ENCODE measurements at places on chromosomes 3 and 15.

DNA sequence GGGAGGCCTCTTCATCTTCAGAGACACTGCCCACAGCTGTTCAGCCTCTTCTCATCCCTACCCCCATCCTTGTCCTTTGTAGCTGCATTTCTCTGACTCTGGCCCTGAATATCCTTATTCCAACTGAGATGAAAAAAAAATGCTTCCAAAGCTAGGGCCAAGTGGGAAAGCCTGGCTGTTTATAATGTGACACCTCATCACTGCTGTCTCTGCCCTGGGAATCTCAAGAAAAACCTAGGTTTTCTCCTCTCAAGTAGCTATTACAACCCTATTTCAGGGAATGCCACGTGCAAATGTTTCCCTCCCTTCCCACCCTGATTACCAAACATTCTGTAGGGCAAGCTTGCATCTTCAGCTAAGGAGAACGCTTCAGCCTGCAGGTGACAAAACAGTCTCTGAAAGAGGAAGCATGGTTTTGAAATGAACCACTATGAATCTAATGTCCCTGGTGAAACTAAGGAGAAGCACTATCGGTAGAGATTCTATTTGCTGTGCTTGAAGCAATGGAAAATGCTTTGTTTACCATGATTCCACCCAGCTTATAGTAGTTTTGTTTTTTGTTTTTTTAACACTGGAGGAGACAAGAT, 65.4 kb downstream of the USF3 start:
- DNase-seq, result no peak

DNA sequence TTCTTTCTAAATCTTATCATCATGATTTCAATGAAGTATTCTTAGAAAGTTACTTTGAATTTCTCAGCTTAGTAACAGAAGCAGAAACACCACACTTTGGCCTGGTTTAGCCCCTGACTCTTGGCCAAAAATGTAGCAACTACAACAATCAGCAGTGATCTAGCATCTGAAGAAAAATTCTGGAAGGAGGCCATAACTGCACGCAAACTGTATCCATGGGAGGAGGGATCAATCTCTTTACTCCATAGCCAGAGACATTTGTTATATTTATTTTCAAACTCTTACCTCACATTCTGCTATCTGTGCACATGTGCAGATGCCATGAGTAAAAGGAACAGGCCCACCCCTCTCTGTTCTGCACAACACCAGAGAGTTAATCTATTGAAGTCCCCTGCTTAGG, 251.0 kb upstream of the P2RY1 start:
- DNase-seq, result peak; percentile 43

DNA sequence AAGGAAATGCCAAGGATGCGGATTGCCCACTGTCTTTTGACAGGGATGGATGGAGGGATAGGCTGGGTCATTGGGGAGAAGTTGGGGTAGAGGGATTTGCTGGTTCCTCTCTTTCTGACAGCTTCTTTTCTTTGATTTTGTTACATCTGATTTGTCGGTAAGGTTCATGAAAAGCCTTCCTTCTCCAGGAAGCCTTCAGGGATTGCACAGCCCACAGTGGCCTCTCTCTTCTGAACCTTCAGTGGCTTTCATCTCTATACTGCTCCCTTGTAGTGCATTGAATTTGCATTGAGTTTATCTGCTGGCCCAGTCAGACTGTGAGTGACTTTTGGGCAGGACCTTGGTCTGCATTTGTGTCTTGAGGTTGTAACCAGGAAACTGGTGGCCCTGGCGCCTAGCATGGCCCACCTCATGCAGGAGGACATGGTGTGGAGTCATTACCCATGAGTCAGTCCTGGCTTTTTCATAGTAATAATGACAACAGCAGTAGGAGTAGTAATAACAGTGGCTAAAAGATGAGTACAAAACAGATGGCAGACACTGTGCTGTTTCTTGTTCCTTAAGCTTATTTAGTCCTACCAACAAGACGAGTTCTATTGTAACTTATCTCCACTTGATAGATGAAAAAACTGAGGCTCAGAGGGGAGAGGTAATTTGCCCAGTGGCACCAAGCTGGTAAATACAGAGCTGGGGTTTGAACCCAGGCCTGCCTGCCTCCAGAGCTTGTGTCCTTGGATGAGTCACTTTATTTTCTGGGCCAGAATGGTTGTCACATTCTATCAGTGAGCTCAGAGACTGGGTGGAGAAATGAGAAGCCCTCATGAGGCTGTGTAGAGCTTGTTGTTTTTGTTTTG, 28.4 kb downstream of the SMAD6 start:
- DNase-seq, result no peak

DNA sequence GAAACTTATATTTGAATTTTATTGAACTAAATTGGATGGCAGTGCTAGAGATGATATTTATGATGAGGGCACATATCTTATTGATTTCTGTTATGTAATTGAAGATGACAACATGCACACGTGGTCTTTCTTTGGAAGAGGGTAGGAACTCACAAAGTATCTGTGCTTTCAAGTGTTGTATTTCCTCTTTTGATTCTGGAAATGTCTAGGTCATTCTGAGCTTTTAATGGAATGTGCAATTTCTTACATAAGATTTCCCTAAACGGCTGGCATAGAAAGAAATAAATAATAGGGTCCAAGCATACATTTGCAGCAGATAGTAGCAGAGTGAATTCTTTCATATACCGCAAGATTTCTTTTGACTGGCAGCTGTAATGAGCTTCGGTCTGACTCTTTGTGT, 10.1 kb upstream of the GPR171 start:
- no peak for DNase-seq

DNA sequence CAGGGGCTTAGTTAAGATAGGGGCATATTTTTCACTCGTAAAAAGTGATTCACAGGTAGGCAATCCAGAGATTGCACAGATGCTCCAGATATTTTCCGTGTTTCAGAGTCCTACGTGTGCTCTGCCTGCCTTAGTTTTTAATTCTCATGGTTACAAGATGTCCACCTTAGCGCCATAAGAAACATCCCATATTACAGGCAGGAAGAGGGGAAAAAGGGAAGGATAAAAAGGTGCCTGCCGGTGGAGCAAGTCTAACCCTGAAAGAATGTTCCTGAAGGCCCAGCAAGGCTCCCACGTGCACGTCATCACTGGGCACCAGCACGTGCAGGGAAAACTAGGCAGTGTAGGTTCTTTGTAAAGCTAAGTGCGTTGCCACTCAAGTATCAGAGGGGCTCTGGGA, 10.1 kb upstream of the MOBP start:
- no peak for DNase-seq

Measured in right hindlimb (tissue), 1 donor.